ENCODE measurements at places on chromosomes 12 and 14.

DNA sequence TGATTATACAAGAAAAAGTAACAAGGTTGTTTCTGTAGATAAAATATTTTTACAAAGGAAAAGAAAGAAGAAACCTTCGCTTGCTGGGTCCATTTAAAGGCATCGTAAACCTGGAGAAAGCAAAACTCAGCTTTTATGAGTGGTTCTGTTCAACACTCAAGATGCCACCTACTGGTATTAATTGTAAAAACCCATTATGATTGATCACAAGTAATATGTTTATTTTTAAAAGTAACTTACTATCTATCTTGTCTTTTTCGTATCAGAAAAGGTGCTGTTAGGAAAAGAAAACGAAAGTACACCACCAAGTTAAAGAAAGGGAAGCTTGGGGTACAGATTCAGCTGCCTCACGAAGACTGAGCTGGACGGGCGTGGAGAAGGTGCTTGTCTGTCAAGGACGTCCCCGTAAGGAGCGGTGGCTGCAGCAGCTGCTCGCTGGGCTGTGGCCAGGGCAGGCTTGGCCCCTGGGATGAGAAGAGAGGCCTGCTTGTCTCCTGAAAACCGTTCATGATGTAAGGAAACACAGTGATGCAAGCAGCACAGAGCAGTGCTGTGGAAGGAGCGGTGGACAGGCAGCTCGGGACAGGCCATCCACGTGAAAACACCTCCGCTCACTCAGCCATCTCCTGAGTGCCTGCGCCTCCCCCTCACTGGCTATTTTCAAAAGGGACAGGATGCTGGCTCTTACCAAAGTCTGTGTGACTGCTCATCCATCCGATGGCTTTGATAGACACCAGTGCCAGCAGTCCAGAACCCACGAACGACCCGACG, 25.0 kb downstream of the SLC15A4 start:
- no peak for DNase-seq

DNA sequence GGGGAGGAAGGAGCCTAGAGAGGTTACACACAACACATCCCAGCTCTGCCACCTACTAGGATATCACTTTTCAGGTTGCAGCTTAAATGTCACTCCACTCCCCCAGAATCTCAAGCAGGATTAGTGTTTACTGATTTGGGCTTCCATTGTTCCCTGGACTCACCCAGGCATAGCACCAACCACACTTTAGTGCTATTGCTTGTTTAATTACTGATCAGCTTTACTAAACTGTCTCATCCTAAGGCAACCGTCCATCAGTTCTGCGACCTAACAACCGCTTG, 6.1 kb upstream of the KRT18 start:
- DNase-seq: no peak

DNA sequence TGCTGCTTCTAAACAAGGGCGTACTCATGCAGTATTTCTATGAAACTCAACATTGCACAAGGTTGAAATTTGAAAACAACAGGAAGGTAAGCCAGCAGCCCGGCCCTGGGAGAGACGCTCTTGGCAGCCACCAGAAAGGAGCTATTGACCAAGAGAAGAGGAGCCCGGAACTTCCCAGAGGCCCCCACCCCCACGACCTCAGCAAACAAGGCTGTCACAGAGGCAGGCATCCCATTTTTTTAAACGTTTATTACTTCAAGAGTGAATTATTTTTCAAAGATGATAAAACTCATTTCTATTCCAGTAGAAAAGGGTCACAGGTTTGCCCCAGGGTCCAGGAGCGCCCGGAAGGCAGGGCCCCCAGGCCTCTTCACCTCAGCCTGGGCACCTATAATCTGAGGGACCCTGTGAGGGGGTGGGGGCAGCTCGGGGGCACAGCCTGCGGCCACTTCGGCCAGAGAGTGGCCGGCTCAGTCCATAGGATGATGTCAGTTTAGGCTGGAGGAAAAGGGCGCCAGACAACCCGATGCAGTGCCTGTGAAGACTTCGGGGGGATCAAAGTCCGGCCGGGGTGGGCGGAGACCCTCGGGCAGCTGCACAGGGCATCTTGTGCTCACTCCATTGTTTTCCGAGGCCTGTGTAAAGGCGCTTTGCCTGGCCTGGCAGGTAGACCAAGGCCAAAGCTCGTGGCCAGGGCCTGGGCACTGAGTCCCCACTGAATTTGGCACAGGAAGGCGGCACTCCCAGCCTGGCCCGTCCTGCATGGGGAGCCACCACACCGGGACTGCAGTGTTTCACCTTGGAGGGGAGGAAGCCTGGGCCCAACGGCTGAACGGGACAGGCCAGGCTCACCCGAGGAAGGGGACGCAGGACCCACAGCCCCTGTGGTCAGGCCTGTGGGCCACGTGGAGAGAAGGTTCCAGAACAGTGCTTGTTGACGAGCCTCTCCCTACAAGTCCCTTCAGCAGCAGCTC, 86.0 kb downstream of the SCARB1 start:
- no peak for DNase-seq

GRCh38 chr14:31078766-31079165, 52.6 kb upstream of the STRN3 start:
- no peak for DNase-seq

GRCh38 chr14:61091657-61092273, 110.7 kb downstream of the SLC38A6 start:
- DNase-seq: no peak

Data from NCI-H446 (cell line).